Fibroblast of villous mesenchyme (primary cell): ENCODE measurements at places on chromosomes 16 and 17. TPM values are rescaled to one million over a fixed set of nuclear protein-coding genes. Genes with fewer than 3 reads are reported as not detected.

DNA sequence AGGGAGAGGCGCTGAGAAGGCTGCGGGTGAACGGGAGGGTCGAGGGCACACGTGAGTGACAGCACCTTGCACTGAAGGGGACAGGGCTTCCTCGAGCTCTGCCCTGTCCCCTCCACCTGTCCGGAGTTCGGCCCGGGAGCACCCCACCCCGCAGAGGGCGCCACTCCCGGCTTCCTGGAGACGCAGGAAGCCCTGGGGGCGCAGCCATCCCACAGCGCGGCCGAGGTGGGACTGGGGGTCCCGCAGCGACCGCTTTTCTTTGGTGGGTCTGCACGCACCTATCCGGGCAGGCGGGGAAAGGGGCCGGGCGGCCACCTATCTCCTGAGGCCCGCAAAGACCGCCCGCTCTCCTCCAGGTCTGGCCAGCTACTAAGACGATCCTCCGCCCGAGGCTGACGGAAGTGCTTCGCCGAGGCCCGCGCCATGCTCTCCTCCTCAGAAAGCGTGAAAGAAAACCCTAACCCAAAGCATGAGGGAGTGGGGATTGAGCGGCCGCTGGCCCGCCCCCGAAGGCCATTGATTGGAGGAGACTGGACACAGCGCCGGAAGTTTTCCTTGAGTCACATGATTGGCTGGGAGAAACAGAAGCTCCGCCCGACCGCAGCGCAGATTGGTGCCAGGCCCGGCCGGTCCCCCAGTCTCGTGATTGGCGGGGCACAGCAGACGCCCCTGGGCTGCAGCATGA is 34.4 kb downstream of the DDX19A start:
- DNase-seq, result peak; percentile 90

DNA sequence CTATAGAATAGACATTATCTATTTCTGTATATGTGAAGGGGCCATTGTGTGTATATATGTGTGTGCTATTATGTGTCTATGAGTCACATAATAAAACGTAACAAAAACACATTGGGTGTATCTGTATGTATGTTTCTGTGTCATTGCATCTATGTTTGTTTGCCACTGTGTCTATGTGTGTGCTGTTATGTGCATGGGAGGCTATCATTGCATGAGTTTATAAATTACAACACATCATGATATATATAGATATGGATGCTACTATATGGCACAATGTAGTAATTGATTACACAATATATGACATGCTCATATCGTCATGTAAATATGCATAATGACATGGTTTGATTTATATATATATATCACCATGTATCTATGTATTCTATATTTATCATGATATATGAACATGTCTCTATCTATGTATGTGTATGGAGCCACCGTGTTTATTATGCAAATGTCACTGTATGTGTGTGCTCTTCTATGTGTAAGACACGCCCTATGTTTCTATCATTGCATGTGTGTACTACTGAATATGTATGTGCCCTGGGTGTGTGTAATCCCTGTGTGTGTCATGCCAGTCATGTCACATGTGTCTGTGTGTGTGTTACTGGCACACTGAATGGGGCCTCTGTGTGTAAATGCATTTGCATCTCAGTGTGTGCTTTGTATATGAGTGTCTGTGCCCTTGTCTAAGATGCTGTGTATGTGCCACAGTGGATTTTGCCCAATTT is 1.4 kb upstream of the TSPOAP1 start:
- no peak for DNase-seq

- DNase-seq, result no peak
Observed at GRCh38 chr17:60159479-60159866, 9.7 kb downstream of the CA4 start.

TMIGD1 gene
- not detected in 2 replicates for total RNA-seq

ZNF205 gene
- total RNA-seq, result 14.2 and 18.4 TPM in 2 replicates

DNA sequence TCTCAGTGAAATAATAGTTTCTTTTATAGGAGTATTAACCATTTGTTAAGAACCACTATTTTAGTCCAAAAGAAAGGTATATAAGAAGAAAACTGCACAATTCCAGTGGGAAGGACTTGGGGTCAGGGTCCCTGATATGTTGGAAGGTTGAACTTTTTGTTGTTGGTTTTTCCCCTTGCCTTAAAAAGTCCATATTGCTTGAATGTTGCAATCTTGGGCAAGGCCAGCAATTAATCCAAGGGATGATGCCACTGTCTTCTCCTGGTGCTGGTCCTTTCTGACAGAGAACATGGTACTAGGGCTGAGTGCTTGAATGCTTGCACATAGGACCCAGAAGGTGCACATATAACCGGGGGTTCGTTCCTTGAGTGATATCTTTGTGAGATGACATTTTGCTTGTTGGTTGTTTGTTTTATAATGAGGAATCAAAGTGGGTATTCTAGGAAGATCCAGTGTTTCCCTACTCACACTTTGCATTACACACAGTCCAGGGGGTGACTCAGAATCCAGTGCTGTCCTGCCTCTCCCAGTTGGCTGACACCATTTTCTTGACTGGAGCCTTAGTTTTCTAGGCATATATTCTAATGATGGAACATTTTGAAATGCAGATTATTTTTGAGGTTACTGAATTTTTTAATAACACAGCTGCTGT is 54.9 kb downstream of the SIAH1 start:
- no peak for DNase-seq

DNA sequence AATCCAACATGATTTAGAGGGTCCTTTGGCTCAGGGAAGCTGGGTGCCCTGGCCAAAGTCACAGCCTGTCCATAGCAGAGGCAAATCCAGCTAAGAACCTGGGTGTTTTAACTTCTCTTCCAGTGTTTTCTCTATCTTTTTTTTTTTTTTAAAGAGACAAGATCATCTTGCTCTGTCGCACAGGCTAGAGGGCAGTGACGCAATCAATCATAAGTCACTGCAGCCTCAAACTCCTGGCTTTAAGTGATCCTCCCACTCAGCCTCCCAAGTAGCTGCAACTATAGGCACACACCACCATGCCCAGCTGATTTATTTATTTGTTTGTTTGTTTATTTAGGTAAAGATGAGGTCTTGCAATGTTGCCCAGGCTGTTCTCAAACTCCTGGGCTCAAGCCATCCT is 14.8 kb upstream of the GRIN2A start:
- DNase-seq, result no peak

PLEKHG4 gene
- 18.1 and 19.6 TPM in 2 replicates for total RNA-seq

DNA sequence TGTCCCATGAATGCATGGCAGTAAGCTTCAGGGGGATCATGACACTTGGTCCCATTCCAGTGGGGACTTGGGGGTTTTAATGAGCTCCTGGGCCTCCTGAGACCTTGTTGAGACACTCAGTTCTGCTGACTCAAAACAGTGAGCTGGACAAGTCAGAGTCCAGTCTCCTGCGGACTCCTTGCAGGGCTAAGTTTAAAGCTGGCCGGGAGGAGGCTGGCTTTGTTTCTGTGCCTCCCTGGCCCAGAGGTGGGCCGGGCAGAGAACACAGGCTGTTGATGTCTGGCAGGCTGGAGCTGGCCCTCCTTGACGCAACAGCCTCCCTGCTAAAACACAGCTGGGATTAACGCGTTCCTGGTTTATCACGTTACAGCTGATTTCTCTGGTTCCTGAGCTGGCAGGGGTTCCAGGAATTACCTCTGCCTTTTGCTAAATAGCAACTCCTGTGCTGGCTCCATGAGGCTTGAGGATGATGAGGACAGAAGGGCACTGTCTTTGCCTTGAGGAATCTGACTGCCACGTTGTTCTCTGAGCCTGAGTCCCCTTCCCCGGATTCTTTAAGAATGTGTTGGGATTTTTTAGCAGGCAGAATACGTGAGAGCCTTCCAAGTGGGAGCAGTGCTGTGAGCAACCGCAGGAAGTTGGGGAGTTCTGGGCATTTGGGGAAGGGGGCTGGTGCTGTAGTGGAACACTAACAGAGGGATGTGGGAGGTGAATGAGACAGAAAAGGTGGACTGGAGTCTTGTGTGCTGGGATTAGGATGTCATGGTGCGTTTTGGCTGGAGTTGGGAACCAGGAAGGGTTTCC is 2.0 kb downstream of the GPT2 start:
- DNase-seq, result peak; percentile 85

DNA sequence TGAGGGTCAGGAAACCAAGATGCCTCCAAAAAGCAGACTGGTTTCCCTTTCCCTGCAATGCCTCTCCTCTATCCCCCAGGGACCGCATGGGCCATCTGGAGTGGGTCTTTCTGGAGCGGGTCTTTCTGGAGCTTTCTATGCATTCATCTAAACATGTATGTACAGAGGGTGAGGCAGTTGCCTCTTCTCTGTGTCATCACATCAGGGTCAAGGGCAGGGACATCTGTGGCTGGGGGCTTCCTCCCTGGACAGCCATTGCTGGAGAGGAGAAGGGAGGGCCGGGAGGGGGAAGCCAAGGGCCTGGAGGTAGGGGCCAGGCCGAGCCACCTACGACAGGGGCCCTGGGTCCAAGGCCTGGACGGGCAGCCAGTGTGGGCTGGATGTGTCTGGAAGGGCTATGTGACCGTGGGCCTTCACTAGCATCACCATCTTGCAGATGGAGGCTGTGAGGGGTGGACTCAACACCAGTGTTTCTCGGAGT is 840 bp downstream of the ADCY7 start:
- DNase-seq, result no peak

DNA sequence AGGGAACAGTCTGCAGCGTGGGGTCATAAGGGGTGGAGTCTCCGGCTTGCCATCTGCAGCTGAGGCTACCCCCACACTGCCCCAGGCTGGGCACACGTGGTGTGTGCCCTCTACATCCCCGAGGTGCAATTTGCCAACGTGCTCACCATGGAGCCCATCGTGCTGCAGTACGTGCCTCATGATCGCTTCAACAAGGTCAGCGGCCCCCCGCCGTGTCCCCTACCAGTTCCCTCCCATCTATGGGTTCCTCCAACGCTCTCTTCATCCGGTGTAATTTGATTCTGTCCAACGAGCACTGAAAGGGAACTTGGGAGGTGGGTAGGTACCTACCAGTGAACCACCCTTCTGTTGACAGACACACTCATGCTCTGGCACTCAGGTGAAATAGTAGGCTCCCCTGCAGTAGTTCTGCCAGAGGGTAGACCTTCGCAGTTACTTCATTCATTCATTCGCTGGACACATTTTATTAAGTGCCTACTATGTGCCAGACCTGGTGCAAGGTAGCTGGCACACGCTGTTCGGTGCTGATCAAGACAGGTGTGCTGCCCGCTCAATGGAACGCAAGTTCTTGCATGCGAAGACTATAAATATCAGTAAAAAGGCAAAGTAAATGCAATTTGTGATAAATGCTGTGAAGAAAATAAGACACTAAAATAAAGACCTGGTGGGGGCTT is 2.7 kb downstream of the MLLT6 start:
- no peak for DNase-seq

GDPD1 gene
- 0.97 and 2.6 TPM in 2 replicates for total RNA-seq

KRTAP4-6 gene
- total RNA-seq, result not detected in 2 replicates

DNA sequence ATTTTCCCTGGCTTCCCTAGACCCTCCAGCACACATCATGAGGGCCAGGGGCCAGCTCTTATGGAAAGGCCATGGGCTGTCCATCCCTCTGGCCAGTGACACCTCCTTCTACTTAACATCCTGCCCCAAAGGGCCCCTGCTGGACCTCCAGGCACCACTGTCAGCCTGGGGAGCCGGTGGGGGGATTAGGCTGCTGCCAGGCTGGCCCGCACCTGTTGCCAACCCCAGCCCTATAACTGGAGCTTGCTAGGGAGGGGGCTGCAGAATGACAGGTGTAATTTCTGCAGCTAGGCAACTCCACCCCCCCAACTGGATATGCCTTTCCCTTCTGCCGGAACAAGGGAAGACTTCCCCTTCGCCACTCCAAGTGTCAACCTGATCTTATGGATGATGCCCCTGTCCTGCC is 12.5 kb downstream of the RARA start:
- no peak for DNase-seq

OTOA gene
- under 0.01 TPM in 2 replicates for total RNA-seq

- DNase-seq, result no peak
Observed at GRCh38 chr16:85276721-85277120, 164.4 kb upstream of the CIBAR2 start.

- no peak for DNase-seq
Observed at GRCh38 chr17:50102164-50102991, 7.2 kb downstream of the PDK2 start.

GRCh38 chr16:56776562-56776961 is 46.6 kb downstream of the NUP93 start:
- DNase-seq, result peak; percentile 63

SERPINF2 gene
- total RNA-seq, result 0.43 TPM in 1 of 2 replicates, not detected in the other

- no peak for DNase-seq
Observed at GRCh38 chr17:82449883-82450356, 632 bp downstream of the CYBC1 start.
